ENCODE measurements at places on chromosomes 13 and 19. TPM values are rescaled to one million over a fixed set of nuclear protein-coding genes. Genes with fewer than 3 reads are reported as not detected.

GRCh38 chr13:99971576-99972189 is at the start of gene ZIC5:
TSS of gene ZIC5 (minus strand) at chr13:99971767. CDS start at chr13:99971603, 164 bp downstream.
- no peak for DNase-seq

DNA sequence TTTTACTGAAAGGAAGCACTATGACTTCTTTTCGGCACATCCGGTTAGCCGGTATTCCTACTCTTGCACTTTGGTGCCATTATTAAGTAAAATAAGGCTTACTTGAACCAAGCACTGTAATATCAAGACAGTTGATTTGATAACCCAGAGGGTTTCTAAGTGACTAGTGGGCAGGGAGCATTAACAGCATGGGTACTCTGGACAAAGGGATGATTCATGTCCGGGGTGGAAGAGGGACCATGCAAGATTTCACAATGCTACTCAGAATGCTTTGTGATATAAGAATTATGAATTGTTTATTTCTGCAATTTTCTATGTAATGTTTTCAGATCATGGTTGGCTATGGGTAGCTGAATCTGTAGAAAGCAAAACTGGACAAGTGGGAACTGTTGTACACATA is 282.1 kb downstream of the TDRD3 start:
- no peak for DNase-seq

- no peak for DNase-seq
Observed at GRCh38 chr19:11278670-11279069, 16.3 kb upstream of the DOCK6 start.

DNA sequence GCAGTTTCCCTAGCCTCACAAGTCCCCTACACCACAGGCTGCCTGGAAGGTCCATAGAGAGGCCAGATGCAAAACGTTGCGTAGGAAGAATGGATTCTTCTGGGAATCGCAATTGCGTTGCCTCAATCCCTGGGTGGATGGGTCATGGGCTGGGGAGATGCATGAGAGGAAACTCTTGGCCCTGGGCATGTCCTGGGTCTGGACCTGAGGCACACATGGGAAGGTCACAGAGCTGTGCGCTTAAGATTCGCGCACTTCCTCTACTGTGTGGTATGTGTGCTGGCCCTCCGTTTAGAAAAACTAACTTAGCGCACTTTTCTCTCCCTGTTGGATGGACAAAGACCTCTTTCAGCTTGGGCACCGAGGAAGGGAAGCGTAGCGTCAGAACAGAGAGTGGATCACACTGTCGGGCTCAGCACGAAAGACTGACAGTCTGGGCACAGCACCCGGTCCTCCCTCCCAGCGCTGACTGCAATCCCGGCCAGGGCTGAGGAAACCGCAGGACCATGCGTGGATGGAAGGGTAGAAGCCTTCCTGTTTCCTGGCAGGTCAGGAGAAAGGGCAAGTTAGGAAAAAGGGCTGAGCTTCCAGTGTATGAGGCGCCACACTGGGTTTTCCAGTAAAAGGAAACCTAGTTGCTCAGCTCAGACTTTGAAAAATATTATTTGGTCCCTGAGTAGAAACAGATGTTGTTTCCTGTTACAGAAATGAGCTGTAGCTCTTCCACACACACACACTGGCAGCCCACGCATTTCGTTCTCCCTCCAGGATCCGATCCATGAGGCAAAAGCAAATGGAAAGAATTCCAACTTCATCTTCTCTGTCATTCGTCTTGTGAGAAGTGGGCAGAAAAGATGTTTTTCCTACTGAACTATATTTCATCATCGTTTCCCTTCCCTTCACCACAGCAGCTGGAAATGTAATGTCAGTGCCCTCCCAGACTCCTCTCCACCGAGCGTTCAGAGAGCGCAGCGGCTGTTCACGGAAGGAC is 86.0 kb downstream of the ING1 start:
- peak; percentile 90 for DNase-seq

DNA sequence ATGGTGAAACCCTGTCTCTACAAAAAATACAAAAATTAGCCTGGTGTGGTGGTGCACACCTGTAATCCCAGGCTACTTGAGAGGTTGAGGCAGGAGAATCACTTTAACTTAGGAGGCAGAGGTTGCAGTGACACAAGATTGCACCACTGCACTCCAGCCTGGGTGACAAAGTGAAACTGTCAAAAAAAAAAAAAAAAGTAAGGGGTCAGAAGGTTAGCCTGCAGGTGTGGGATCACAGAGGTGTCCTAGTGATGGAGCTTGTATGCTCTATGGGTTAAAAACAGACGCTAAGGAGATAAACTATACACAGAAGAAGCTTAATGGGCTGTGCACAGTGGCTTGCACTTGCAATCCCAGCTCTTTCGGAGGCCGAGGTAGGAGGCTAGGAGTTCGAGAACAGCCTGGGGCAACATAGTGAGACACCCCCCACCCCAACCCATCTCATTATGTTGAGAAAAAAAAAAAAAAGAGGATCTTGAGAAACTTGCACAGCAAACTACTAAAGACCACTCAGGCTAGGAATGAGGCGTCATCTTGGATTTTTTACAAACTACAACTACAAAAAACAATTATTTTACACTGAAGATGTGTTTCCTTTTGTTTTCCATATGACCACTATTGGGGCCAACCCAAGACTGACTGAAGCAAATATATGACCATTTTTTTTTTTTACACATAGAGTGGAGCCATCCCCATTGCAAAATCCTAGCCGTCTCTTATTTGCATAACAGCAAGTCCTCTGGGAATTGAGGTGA is 7.9 kb downstream of the FOSB start:
- DNase-seq = no peak

DNA sequence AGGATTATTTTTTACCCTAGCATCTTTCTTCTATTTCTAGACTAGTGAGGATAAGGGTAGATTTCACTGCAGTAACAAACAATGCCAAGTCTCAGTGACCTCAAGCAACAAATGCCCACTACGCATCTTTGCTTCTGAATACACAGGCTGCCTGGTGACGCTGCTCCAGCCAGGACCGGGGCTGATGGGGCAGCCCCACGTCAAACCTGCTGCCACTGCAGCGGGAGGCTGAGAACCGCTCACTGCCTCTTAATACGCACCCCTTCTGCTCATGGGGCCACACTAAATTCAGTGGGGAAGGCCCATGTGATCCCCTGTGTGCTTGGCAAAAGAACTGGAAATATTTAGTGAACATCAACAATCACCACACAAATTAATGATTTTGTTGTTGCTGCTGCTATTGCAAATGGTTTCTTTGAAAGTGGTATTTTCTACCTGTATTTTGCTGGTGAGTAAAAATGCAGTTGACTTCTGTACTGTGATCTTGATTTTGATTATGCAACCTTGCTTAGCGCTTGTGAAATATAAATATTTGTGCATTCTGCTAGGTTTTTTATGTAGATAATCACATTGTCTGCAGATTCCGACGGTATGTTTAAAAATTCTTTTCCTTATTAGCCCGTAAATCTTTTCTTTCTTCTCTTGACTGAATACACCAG is 139.5 kb upstream of the SPACA7 start:
- DNase-seq = no peak

DNA sequence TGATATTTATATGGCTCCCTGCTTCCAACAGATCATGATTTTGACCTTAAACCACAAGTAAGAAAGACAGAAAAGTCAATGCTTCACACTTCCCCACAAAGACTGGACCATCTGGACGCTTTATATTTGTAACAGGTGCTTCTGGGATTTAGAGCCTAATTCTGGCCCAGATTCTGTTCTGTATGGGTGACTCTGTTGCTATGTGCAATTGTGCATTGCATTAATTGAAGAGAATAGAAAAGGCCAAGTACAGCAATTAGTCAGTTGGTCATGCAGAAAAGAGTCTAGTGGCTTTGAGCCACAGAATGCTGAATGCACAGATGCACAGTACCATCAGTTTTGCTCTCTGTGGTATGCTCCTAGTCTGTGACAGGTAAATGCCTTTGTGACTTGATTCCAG is 657.4 kb upstream of the ATXN8OS start:
- DNase-seq = no peak

DNA sequence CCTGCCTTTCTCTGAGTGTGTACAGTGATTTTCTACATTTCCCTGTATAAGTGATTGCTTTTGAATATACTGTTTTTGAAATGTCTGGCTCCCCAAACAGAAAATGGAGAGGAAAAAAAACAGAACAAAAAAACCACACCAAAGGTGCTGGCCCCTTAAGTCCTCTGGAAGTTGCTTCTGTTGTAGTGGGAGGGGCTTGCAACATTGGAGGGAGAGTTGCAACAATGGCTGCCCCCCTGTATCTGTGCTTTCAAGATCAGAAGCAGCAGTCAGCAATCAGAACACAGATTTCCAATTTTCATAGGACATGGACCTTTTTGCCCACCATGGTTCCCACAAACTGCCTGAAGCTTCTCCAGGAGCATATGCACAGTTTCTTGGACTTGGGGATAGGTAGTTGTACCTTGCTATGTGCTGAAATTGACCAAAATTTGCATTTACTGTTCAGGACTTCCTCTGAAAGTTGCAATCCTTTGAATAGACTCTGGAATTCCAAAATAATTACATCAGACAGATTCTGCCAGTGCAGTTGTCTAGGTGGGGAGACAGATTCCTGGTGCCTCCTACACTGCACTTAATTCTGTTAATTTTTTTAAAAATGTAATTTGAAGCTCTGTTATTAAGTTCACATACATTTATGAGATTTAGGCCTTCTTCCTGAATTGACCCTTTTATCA is 13.8 kb downstream of the BIVM start:
- DNase-seq = no peak

DNA sequence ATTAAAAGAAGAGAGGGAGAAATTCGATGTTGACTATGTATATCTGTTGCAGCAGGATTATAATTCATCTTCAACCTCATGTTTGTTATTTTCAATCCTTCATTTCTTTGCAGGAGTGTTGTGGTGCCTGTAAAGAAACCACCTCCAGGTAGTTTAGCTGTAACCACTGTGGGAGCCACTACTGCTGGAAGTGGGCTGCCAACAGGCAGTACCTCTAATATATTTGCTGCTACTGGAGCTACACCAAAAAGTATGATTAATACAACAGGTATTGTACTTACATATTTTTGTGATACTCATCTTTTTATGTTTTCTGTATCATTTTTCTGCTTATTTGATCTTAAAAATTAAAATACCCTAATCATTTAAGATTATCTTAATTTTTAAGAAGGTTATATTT is 266.5 kb downstream of the NBEA start:
- no peak for DNase-seq

GRCh38 chr13:74669149-74669548 is 534.9 kb upstream of the KLF12 start:
- no peak for DNase-seq

GRCh38 chr13:73278186-73278585 is 219.4 kb downstream of the KLF5 start:
- DNase-seq = no peak

- no peak for DNase-seq
Observed at GRCh38 chr13:73872397-73872796, 261.8 kb downstream of the KLF12 start.

- DNase-seq = no peak
Observed at GRCh38 chr19:14985133-14985532, 5.5 kb upstream of the SLC1A6 start.

DNA sequence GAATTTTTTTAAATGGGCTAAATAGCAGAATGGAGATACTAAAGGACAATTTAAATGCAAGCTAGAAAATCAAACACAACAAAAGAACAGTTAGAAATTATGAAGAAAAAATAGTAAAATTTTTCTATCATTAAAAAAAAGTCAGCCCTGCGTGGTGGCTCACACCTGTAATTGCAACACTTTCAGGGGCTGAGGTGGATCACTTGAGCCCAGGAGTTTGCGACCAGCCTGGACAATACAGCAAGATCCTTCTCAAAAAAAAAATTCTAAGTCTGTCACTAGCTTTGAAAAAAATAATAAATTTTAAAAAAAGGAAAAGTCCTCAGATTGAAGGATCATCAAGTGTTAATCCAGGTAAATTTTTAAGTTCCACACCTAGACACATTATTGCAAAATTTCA is 7.7 kb downstream of the TUBGCP3 start:
- no peak for DNase-seq

DNA sequence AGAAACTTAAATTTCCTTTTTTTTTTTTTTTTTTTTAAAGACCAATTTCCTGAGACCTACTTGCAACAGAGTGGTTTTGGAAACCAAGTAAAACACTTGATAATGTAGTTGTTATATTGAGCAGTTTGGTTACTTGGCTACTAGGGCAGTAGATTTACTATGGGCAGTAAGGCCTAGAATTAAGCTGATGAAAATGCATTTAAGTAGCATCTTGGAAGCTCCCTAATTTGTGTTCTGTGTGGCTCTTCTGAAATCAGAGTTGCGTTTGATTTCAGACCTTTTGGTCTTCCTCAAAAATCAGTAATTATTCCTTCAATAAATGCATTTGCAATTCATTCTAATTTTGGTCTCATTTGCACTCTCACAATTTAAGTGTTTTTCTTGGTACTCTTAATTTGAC is 810 bp downstream of the GPR180 start:
- no peak for DNase-seq

GRCh38 chr19:19686580-19686979 is 17.9 kb downstream of the ZNF101 start:
- DNase-seq = no peak

- DNase-seq = no peak
Observed at GRCh38 chr19:40178756-40179155, 12.5 kb upstream of the MAP3K10 start.

DNA sequence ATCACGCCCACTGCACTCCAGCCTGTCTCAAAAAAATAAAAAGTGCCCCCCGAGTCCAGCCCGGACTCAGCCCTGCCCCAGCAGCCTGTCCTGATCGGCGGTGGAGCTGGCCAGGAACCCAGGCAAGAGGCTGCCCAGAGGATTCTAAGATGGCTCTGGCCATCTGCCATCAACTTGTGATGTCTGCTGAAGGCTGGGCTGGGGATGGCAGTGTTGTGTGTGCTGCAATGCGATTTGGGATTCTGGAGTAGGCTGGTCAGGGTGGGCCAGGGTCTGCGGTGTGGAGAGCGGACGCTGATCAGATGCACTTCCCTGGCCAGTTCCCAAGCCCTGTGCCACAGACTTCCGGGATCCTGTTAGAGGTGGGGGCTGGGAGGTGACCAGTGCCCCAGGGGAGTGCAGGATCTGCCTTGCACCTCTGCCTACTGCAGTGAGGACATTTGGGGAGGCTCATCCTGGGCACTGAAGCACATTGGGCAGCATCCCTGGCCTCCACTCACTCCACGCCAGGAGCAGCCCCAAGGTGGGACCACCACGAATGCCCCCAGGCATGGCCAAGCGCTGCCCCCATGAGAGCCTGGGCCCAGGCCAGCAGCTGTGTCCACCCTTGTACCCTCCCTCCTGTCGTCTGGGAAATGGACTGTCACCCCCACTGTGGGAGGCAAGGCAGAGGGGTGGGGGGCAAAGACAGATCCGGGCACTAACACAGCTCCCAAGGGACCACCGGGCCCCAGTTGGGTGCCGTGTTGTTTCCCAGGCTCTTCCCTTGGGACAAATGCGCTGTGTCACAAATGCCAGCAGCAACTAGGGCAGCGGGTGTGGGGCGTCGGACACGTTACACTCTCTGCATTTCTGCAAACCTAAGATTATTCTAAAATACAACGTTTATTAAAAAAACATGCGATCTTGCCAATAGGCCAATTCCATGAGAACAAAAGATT is 3.4 kb upstream of the TBXA2R start:
- no peak for DNase-seq

GRCh38 chr13:71054358-71054757 is 812.6 kb downstream of the DACH1 start:
- DNase-seq = no peak

S1PR5 gene
- not detected for total RNA-seq

ZNF222 gene
- 4.1 TPM for total RNA-seq

ZNF625 gene
- total RNA-seq = 8.7 TPM

HIPK4 gene
- total RNA-seq = 0.29 TPM

CATSPERD gene
- not detected for total RNA-seq

RAB4B gene
- total RNA-seq = 20.5 TPM

NLRP7 gene
- total RNA-seq = not detected

VSTM1 gene
- total RNA-seq = not detected

NXNL1 gene
- total RNA-seq = not detected

ZNF285 gene
- total RNA-seq = 4.2 TPM

SIGLEC8 gene
- total RNA-seq = 0.19 TPM

URI1 gene
- total RNA-seq = 51.1 TPM

SIGLEC10 gene
- 3.3 TPM for total RNA-seq
